ENCODE measurements at places on chromosomes 13 and 19.
A peak's percentile ranks its signal among the peaks of the same experiment; 100 is the strongest.

- H3K4me3 ChIP-seq = no peak overlapping the region
- DNase-seq = no peak
- peak overlapping the region; percentile 72 for H3K27ac ChIP-seq
- H3K27me3 ChIP-seq = no peaks in the 10 kb centered on the region
- H3K36me3 ChIP-seq = peaks cover 39% of the 10 kb centered on the region
Measured at GRCh38 chr13:113190181-113190580, 18.3 kb downstream of the PCID2 start.

- no peaks in the 10 kb centered on the region for H3K27me3 ChIP-seq
- H3K36me3 ChIP-seq = peaks cover 5% of the 10 kb centered on the region
- peaks cover 32% of the 10 kb centered on the region for H3K4me1 ChIP-seq
- DNase-seq = no peak
Measured at GRCh38 chr19:3697671-3698385, 2.4 kb downstream of the PIP5K1C start.

DNA sequence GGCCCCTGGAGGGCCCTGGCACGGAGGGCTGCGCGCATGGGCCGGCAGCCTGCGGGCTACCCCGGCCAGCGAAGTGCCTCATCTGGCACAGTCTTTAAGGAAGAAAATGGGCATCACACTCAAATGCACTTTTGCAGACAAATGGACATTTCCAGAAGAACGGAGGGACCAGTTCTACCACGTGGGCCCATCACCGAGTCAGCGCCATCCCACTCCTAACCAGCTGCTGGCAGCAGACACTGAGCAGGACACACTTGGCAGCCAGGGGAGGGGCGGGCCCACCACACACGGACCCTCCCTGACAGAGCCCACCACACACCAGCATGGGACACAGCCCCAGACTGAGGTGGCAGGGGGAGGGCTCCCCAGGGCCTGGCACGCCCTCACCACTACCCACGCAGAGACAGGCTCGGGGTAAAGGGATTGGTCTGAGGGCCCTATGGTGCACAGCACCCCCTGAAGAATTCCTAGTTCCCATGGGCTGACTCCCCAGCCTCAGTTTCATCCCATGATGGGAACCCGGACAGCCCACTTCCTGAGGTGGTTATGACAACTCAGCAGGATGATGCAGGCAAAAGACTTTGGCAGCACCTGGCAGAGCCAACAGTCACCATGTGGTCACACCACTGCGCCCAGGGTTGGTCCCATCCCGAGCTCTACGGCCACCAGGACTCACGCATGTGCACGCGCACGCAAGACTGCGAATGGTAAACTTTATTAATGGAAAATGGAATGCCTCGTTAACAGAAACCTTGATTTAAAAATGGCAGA lies 18.7 kb upstream of the TINCR start:
- H3K27ac ChIP-seq = peak overlapping the region; percentile 94
- no peak for DNase-seq
- H3K4me1 ChIP-seq = peaks cover 8% of the 10 kb centered on the region
- H3K36me3 ChIP-seq = peaks cover 73% of the 10 kb centered on the region

DNA sequence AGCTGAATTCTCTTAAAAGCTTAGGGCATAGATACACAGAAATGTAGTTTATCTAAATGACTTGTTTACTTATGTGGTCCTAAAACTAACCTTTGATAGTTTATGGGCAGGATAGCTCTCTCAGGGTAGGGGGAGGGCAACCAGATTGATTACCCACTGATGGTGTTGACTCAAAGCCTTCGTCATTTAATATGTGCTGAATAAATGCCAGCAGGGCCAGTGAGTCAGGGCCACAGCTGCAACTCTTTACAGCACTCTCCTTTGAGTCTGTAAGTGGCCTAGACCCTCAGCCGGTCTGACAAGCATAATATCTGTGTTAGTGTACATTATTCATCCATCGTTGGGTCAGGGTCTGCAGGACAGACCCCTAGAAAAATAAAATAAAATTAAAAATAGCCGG lies 128.5 kb downstream of the ZNF675 start:
- H3K4me1 ChIP-seq = no peaks in the 10 kb centered on the region
- H3K36me3 ChIP-seq = no peaks in the 10 kb centered on the region
- H3K27me3 ChIP-seq = no peaks in the 10 kb centered on the region
- no peak for DNase-seq
- no peak overlapping the region for H3K4me3 ChIP-seq

DNA sequence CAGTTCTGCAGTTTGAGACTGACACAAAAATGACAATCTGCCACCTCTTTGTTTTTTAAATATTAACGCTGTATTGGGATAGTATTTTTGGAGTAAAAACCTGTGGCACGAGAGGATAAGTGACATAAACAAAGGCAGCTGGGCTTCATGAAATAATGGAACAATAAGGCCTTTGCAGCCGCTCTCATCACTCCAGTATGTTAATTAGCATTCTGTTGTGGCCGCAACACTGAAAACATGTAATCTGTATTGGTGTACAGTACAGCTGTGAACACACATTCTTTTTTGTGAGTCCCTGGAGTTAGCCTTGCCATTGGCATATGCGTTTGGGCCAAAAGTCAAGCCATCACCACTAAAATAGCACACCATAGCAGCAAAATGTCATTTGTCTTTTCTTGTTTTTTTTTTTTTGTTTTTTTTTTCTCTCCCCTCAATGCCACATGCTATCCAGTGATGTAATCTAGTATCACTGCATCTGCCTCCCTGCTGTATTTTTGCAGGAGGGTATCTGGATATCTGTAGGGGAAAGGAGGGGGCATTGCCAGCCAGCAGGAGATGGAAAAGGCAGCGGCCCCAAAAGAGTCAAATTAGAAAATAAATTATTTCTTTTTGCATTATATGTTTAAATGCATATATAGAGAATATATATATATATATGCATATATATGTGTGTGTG lies 885 bp upstream of the ZNF536 start:
- DNase-seq = no peak
- no peaks in the 10 kb centered on the region for H3K4me1 ChIP-seq
- peaks cover 22% of the 10 kb centered on the region for H3K27me3 ChIP-seq
- H3K36me3 ChIP-seq = no peaks in the 10 kb centered on the region

- DNase-seq = no peak
- no peak overlapping the region for H3K27ac ChIP-seq
- H3K36me3 ChIP-seq = no peaks in the 10 kb centered on the region
- no peak overlapping the region for H3K4me3 ChIP-seq
Measured at GRCh38 chr13:84405286-84405685, 523.0 kb upstream of the SLITRK1 start.

- DNase-seq = no peak
- H3K27ac ChIP-seq = peak overlapping the region; percentile 88
- peaks cover 21% of the 10 kb centered on the region for H3K36me3 ChIP-seq
- peak overlapping the region; percentile 76 for H3K4me3 ChIP-seq
- peaks cover 71% of the 10 kb centered on the region for H3K4me1 ChIP-seq
Measured at GRCh38 chr13:111183959-111184358, 68.8 kb downstream of the ARHGEF7 start.

DNA sequence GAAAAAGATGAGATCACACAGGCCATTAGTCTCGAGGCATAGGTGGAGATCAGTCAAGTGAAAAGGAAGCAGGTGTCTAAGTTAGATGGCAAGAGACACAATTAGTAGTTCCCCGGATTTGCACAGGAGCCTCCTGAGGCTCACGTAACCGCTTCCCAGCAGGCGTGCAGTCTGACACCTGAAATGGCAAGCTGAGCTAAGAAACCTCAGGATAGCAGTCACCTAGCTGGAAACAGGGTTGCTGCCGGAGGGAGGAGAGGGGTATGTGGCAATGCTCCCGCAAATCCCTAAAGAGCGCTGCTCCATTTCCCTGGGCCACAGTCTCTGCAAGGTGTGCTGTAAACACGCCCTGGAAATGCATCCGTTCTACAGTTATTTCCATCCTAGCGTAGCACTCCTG lies 1151.0 kb downstream of the DIAPH3 start:
- peaks cover 3% of the 10 kb centered on the region for H3K36me3 ChIP-seq
- H3K4me1 ChIP-seq = no peaks in the 10 kb centered on the region
- no peak overlapping the region for H3K27ac ChIP-seq
- H3K27me3 ChIP-seq = no peaks in the 10 kb centered on the region

DNA sequence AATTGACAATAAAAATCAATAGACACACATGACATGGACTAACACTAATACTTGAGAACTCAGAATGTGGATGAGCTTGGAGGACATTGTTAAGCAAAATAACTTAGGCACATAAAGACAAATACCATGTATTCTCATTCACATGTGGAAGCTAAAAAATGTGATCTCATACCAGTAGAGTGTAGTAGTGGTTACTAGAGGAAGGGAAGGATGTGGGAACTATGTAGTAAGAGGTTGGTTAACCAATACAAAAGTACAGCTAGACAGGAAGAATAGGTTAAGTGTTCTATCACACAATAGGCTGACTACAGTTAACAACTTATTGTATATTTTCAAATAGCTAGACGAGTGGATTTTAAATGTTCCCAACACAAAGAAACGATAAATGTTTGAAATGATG lies 415.8 kb upstream of the KLF12 start:
- peaks cover 8% of the 10 kb centered on the region for H3K4me1 ChIP-seq
- no peak for DNase-seq
- no peaks in the 10 kb centered on the region for H3K36me3 ChIP-seq
- H3K4me3 ChIP-seq = no peak overlapping the region

DNA sequence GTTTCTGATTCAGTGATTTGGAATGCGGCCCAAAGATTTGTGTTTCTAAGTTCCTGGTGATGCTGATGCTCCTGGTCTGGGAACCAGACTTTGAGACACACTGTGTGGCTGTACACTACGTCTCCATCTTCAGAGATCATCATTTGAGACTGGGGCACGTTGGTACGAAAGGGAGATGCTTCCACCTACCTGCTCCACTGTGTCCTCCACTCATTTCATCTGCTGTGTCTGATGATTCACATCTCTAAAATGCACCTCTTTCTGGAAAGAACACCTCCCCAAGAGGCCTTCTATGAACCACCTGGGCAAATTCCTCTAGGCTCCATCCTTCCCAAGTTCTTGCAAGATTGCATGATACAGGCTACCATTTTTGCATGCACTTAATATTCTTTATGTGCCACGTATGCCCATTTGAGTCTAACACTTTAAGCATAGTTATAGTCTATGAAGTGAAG lies 58.6 kb downstream of the ERCC5 start:
- H3K27ac ChIP-seq = no peak overlapping the region
- H3K27me3 ChIP-seq = peaks cover 60% of the 10 kb centered on the region
- H3K36me3 ChIP-seq = no peaks in the 10 kb centered on the region

DNA sequence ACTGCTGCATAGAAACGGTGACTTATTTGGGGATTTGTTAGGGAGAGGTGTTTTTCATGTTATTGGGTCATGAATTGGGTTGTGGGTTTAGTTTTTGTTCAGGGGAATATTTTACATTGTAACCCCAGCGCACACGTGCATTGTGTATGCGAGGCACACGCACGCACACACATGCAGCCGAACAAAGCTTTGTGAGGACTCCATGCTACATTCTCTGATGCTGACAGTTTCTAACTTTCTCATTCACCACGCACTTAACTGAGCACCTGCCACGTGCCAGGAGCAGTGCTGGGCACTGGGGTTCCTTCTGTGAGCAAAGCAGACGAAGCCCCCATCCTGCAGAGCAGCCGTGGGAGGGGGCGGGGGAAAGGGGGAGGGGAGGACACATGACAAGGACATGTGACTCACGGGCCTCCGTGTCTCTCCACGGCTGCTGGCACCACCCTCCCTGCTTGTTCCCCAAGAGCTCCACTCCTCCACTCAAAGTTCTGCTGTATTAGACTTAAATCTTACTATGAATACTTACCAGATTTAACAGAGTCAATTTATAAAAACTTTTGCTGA lies 55.6 kb downstream of the SLC7A9 start:
- peaks cover 5% of the 10 kb centered on the region for H3K36me3 ChIP-seq
- H3K4me3 ChIP-seq = no peak overlapping the region
- H3K4me1 ChIP-seq = peaks cover 5% of the 10 kb centered on the region
- peaks cover 47% of the 10 kb centered on the region for H3K27me3 ChIP-seq

- peaks cover 41% of the 10 kb centered on the region for H3K27me3 ChIP-seq
- H3K4me1 ChIP-seq = peaks cover 17% of the 10 kb centered on the region
- DNase-seq = no peak
- peak overlapping the region; percentile 65 for H3K4me3 ChIP-seq
- H3K36me3 ChIP-seq = peaks cover 2% of the 10 kb centered on the region
Measured at GRCh38 chr19:54430306-54431254, 15.3 kb downstream of the TTYH1 start.

DNA sequence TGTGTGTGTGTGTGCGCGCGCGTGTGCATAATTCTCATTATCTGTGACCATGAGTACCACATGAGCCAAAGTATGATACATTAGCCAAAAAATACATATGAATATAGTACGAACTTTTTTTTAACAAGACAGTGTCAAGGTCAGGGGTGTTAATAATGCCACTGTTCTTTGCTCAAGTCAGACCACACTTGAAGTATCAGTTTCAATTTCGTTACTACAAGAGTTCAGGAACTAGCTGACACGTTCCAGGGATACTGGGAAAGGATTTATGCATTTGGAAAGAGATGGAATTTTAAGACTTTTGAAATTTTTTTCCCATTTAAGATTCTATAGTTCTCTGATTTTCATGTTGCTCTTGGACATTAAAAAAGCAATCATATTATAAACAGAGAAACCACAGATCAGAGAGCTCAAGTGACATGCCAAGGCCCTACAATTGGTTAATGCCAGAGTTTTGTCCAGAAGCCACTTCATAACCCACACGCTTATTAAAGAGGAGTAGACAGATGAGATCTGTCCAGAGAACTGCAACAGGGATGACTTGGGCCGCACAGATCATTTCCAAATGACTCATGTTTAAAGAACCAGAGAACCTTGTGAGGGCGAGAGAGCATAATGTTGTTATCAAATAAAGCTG lies 718.8 kb upstream of the SGCG start:
- no peaks in the 10 kb centered on the region for H3K4me1 ChIP-seq
- no peak for DNase-seq
- H3K27me3 ChIP-seq = no peaks in the 10 kb centered on the region
- H3K36me3 ChIP-seq = no peaks in the 10 kb centered on the region
- no peak overlapping the region for H3K27ac ChIP-seq

DNA sequence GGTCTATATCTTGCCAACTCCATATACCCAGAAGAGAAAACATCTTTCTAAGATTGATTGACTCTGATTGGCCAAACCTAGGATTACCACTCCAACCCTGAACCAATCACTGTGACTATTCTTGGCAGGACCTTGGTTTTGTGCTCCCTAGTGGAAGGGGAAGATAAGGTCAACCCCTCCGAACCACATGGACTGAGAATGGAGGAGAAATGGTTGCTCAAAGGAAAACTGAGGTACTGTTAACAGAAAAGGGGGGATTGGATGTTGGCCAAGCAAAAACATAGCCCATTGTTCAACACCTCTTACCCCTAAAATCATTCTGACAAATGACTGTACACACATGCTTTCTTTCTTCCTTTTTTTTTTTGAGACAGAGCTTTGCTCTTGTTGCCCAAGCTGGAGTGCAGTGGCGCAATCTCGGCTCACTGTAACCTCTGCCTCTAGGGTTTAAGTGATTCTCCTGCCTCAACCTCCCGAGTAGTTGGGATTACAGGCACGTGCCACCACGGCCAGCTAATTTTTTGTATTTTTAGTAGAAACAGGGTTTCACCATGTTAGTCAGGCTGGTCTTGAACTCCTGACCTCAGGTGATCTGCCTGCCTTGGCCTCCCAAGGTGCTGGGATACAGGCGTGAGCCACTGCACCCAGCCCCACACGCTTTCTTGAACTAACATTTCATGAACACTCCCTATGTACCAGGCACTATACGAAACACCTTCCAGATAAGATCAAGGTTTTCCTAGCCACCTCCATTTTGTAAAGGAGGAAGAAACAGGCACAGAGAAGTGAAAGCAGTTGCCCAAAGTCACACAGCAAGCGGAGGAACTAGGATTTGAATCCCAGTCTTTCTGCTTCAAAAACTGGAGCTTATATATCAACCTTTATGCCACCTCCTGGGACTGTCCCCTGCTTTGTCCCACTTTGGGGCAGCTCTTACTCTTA lies 6.5 kb downstream of the MEIOSIN start:
- H3K4me1 ChIP-seq = no peaks in the 10 kb centered on the region
- H3K27me3 ChIP-seq = peaks cover 29% of the 10 kb centered on the region
- H3K27ac ChIP-seq = no peak overlapping the region
- H3K4me3 ChIP-seq = no peak overlapping the region

Data from effector memory CD8-positive, alpha-beta T cell (primary cell).